ENCODE measurements at places on chromosomes 2 and 18.

DNA sequence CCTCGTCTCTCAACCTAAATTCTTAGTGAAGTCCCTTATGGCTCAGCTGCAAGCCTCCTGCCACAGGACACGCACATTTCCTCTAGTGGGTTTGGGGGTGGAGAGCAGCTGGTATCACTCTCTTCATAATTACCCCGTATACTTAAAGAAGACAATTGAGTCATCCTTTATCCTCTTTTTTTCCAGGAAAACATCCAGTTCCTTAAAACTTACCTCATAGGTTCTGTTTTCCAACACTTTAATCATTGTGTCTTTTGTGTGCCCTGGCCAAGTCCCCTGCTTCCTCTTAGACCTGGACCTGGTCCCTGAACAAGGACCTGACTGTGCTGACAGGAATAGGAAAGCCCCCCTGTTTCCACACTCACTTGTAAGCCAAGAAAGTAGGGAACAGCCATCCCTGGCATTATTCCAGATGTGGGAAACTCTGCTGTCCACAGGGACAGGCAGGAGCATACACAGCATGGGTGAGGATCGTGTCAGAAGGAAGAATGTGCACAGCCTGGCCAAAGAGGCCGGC lies 42.3 kb upstream of the MYO1B start:
- DNase-seq, result no peak

DNA sequence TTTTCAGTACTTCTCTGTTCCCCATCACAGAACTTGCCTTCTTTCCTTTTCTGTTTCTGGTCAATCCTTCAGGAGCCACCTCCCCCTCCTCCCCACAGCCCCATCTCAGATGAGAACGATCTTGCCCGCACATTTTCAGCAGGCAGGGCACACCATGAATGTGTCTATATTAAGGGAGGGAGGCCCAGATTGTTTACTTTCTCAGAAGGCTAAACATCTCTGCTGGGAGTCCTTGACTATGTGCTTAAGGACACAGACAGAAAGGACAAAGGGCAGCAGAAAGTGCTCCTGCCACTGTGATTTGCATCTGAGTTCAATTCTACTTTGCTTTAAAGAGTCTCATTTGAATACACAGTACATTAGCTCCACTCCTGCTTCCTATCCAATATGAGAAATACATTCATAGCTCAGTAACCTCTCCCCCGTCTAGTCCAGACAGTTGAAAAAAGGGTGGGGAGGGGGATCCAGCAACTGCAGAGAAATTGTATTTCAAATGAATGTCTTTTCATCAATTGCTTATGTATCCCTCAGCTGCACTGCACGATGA lies 175.0 kb upstream of the PARD3B start:
- no peak for DNase-seq

DNA sequence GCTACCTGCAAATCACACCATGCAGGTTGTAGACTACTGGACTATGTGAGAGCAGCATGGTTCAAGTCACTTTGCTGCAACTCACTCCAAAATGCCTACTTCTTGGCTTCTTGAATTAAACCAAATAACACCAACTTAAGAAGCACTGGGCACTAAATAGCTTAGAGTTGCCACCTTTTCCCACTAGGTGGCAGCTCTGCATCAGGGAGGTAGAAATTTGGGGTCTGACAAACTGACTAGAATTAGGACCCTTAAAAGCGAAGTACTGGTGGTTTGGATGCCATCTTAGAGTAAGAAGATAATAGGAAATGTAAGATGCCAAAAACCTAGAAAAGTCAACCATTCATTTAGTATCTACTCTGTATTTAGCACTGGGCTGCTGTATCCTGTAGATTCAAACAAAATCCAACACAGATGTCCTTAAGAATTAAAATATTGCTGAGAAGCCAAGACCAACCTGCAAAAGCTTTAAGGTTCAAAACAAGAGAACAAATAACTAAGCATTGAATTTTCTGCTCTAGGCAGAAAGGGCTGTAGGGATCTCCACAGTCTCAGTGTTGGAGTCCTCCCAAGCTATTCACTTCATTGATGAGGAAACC lies 65.5 kb downstream of the CCBE1 start:
- no peak for DNase-seq

DNA sequence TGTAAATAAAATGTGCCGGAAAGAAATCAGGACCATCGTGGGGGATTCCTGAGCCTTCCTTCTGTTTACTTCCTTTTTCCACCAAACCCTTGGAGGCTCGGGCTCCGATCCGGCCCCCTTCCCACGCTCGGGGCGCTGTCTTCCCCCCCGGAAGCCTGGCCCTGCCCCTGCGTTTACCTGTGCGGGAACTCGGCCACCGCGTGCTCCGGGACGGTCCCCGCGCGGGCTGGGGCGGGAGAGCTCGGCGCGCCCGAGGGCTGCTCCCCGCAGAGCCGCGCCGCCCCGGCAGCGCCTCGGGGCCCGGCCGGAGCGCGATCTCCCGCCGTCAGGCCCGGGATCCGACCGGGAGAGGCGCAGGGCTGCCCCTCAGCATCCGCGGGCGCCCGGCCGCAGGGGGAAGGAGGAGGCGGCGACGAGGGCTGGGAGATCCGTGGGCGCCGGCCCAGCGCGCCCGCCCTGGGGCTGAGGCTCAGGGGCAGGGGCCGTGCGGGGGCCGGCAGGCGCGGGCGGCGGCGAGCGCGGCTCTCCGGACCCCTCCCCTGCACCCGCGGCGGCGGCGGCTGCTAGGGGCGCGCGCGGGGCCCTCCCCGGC lies 435 bp downstream of the ADCY3 start:
- DNase-seq, result no peak

DNA sequence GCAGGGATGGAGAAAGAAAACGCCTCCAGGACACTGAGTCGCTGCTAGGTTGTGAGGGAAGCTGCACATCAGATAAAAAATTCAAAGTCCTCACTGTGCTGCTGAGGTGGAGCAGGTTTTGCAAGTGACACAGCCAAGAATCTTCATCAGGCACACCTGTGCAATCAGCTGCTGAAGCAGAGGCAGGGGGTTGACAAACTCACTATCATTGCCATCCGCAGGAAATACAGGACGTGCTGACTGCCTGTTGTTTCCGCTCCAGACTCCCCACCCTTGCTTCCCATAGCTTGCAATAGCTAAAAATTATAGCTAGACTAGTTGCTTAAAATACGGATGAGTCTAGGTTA lies 147.8 kb upstream of the FHL2 start:
- DNase-seq, result no peak

GRCh38 chr18:75070235-75070624 lies 138.7 kb downstream of the PTGR3 start:
- DNase-seq, result no peak

DNA sequence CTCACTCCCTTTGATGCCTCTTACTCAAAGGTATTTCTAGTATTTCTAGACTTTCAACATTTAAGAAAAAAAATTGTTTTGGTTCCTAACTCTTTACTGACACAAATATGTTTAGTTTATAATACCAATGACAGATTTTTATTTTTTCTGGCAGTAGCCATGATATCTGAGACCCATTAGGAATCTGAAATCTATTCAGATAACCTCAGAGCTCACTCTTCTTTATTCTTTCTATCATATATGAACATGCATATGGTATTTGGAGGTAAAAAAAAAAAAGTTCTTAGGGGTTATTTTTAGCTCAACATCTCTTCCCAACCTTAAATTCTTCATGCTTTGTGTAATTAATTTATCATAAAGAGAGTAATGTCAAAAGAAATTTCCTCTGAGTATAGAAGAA lies 465.5 kb downstream of the CDH2 start:
- DNase-seq, result no peak

DNA sequence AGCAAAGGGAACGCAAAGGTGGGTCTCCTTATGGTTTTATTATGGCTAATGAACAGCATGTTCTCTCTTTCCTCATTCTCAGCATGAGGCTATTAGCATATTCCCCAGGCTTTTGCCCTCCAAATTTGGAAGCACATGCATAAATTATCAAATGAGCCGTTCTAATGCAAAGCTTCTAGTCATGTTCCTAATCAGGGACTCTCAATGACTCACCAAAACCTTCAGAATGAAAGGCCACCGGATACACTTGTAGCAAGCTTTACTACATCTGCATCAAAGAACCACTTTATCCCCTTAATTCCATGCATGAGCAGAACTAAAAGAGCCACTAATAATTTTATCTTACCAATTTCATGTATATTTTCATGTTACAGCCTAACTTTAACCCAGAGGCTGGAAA lies 310.5 kb downstream of the LRATD1 start:
- no peak for DNase-seq

- DNase-seq, result no peak
Measured at GRCh38 chr2:85405201-85406059, 4.7 kb downstream of the CAPG start.

DNA sequence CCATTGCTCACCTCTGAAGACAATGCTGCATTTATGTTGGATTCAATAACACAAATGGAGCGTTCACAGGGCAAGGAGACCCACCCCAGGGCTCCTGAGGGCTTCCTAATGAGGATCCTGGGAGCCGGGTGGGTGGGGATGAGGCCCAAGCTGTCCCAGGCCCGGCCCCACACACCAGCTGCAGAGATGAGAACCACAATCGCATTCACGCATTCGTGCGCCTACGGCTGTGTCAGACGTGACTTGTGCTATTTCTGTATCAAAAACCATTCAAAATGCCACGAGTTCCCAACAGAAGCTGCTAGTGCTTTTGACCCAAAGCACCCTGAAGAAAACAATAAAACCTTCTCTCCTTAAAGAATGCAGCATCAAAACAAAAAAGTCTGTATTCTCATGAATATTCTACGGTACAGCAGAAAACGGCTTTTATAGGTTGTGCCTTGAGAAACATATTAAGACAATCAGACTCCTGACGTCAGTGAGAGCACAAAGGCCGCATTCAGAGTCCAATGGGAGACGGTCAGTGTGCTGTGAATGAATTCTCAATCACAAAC lies 205.4 kb downstream of the HDAC4 start:
- DNase-seq, result no peak

DNA sequence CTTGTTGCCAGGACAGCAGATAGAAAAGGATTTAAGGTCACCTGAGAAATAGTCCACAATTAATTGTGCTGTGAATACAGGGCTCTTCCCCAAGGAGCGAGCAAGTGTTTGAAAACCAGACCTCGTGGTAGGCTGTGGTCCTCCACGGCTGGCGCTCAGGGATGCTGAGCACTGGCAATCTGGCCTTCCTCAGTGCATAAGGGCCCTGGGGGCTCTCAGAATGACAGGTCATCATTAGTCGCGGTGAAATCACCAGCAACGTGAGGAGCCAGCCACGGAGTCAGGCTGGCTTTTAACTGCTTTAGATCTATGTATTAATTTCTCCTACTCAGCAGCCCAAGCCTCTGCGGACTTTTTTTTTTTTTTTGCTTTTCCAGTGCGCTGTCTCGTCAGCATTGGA lies 148.5 kb downstream of the FHOD3 start:
- DNase-seq, result no peak

- DNase-seq, result no peak
Measured at GRCh38 chr2:99032786-99033185, 96.8 kb upstream of the CRACDL start.

- no peak for DNase-seq
Measured at GRCh38 chr2:171810422-171811244, 83.4 kb downstream of the SLC25A12 start.

GRCh38 chr18:30988440-30988839 lies 54.1 kb downstream of the DSC3 start:
- no peak for DNase-seq

- DNase-seq, result no peak
Measured at GRCh38 chr2:96679848-96680247, 37.3 kb downstream of the FER1L5 start.

DNA sequence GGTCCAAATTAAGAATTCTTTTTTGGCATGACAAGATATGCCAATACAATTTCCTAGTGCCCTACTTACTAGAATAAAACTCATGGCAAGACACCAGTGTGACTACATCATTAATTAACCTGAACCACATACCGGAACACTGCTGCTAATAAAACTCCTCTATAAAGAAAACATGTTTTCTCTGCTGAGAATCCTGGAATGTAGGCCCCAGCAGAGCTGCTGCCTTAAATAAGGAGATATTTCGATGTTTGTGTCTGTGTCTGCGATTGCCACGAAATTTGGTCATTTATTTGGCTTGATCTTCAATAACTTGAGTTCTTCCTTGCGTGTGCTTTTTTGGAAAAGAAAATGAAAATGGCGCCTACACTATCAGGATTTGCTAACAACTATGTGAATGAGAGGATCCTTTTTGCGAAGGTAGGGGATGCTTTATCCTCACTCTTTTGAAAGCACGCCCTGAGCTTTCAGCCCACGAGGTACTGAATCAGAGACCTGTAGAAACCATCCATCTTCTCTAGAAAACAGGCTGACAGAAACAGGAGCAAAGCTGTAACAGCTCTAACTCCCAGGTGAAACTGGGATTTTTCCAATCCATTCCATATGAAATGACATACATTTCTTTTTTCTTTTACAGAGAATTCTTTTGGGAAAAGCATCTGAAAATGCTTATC lies 27.0 kb downstream of the KLF7 start:
- DNase-seq, result no peak

DNA sequence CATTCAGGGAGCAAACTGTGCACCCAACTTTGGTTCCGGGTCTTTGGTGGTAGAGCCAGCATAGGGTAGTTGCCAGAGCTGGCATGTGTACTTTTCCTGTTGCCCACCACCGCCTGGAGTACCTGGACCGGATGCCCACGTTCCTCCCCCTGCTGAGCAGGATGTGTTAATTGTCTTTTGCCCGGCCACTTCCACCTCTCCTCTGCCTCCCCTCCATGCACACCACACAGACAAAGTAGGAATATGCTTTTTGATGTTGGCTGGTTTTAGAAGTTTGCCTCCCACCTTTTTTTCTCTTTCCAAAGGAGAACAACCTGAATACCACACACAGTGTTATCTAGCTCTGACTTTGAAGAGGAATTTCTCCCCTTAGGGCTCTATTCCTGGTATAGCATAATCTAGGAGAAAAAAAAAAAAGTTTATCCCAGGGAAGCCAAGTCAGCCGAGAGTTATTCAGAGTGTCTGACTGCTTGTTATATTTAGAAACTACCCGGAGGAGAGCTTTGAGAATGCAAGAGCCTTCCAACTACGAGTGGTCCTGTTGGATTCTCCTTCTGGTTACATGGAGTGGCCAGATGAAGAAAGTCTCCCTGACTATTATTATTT lies 111.9 kb downstream of the SETBP1 start:
- DNase-seq, result no peak

DNA sequence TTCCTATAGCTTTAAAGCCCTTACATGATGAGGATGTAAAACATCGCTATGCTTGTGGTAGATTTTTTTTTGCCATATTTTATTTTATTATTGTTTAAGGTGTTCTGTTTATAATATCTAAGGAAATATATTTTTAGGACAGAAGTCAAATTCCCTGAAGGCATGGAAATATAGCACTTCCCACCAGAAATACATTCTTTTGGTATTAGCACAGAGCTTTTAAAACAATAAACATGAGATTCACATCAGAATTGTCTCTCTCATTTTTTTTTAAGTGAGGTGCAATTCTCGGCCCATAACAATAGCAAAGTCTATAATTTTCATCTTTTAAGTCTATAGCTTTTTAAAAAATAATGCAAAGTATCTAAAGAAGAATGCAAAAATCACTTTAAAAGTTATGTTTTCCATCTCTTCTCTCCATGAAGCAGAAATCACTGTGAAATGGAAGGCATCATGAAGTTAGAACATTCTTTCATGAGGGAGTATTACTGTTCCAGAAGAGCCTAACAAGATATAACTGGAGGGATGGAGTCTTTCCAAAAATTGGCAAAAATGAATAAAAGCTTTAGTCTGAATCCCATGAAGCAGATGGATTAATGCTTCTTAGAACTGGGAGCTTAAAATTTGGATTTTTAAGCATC lies 283.6 kb upstream of the TRIB2 start:
- DNase-seq, result no peak
